Stimulated activated CD4-positive, alpha-beta T cell treated with anti-CD3 and anti-CD28 coated beads, Interleukin-1b, Interleukin-23, amount 100 ng/mL, for 4 hours (primary cell): ENCODE measurements at places on chromosomes 13 and 19.

DNA sequence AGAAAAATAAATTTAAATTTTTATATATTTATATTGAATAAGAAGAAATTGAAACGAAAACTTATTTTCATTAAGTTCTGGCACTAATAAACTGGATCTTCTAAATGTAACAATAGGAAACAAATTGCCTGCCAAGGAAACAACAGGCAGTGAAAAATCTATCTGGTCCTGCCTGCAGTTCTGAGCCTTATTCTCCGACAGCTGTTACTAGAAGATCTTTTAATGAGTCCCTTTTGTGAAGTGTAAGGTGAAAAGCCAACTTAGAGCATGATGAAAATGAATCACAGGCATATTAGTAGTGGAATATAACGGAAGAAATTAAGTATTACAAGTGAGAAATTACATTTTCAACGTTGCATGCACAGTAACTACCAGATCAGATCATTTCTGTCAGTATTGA lies 1002.7 kb upstream of the PCDH20 start:
- no peak for DNase-seq

DNA sequence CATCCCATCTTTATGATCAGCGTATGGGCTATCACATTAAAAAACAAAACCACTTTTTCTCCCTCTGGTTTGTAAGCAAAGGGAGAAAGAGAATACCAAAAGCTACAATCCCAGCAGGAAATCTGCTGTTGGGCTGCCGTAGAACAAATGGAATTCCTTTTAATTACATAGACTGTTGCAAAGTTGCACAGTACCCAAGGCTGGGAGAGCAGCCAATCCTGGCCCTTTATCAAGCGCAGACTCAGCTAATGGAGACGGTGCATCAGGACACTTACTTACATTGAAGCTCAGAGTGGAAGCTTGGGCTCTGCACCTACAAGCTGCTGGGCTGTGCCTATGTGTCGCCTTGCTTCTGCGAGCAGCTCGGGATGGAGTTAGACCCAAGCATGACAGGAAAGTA lies 15.2 kb downstream of the CCNA1 start:
- no peak for DNase-seq

DNA sequence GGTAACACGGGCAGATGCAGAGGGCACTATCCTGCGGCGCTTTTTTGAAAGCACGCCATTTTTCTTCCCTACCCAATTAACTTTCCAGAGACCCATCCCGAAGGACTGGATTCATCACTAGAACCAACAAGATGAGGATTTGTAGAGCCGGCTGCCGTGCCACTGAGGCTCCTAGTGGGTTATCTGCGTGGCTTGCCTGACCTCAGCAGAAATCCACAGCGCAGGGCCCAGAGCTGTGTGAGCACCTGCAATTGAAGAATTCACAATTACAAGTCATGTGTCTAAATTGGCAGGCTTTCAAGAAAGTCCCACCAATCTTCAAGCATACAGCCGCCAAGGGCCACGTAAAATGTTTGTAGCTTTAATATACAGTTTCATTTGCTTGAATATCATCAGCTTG lies 75.5 kb downstream of the ALOX5AP start:
- no peak for DNase-seq

DNA sequence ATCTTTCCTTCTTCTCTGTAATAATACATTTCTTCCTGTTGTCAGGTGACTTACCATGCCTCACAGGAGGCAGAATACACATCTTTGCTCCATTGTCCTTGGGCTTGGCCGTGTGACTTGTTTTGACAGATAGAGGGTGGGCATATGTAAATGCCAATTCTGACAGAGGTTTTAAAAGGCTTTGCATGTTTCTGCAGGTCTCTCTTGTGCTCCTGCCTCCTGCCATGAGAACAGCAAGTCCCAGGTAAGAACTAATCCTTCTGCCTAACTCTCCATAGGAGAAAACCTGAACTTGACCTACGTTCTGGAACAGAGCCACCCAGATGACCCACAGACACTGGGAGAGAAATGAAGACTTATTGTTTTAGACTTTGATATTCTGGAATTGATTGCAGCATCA lies 88.7 kb upstream of the TNFSF11 start:
- DNase-seq: no peak

GRCh38 chr19:3100331-3100730 lies 6.2 kb downstream of the GNA11 start:
- no peak for DNase-seq

GRCh38 chr19:5016268-5016667 lies 47.4 kb downstream of the KDM4B start:
- no peak for DNase-seq

DNA sequence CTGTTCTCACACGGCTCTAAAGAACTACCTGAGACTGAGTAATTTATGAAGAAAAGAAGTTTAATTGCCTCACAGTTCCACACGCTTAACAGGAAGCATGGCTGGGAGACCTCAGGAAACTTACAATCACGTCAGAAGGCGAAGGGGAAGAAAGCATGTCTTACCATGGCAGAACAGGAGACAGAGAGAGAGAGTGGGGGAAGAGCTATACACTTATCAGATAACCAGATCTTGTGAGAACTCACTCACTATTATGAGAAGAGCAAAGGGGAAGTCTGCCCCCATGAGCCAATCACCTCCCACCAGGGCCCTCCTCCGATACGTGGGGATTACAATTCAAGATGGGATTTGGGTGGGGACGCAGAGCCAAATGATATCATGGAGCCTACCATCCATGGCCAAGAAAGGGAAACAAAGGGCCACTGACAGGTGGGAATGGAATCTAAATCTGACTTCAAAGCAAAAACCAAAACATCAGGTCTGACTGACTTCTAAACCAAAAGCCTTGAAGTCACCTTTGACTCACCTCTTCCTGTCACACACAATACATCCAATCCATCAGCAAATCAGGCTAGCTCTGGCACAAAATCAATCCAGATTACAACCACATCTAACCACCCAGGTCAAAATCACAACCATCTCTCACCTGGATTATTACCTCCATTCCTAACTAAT lies 189.7 kb downstream of the ENOX1 start:
- no peak for DNase-seq

DNA sequence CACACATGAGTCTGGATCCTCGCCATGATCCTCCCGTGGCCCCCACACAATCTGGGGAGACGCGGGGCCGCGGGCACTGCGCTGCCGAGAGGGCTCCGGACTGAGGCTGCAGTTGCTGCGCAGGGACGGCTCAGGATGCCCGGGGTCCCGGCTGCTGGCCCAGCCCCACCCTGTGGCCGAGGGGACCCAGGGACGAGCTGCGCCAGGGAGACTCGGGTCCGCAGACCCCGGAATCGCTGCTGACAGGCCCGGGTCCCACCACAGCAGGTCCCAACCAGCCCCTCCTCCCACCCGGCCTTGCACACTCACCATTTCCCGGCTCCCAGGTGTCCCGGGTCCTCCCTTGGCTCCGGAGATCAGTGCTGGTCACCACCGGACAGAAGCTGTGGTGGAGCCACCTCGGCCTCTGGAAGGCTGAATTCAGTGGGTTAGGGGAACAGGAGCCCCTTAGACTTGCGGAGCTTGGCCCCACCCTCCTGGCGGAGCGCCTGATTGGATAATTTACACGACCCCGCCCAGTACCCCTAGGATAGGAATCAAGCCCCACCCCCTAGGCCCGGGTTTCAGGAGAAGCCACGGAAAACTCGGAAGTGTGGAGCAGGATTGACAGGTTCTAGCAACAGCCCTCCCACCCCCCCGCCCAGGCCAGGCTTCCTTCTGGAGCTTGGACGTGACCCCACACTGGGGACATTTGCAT lies 57.4 kb downstream of the ZNF44 start:
- DNase-seq: no peak

DNA sequence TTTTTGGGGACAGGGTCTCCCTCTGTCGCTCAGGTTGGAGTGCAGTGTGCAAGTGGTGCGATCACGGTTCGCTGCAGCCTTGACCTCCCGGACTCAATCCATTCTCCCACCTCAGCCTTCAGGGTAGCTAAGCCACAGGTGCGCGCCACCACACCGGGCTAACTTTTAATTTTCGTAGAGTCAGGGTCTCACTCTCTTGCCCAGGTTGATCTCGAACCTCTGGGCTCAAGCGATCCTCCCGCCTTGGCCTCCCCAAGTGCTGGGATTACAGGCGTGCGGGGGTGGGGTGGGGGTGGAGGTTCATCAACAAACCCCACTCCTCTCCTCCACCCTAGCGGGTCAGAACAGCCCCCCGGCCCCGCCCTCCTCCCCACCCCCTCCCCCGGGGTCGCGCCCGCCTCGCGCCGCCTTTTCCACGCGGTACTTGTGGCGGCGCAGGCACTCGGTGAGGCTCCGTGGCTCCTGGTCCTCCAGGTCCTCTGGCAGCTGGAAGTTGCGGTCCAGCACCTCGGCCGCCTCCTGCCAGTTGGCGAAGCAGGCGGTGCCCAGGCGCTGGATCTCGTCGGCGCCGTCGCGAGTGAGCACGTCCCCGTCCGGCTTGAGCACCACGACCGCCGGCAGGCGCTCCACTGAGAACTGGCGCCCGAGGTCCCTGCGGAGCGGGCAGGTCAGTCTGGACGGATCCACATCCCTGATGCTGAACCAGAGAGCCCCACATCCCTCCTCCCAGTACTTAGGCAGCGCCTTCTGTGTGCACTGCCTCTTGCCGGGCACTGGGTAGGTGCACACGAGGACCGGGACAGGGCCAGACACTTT lies 5.2 kb downstream of the NXNL1 start:
- DNase-seq: no peak

GRCh38 chr19:4115050-4115817 lies 8.7 kb downstream of the MAP2K2 start:
- DNase-seq: peak; percentile 31

- no peak for DNase-seq
These were observed 1139.6 kb upstream of the PCDH9 start for GRCh38 chr13:68369739-68370138.

DNA sequence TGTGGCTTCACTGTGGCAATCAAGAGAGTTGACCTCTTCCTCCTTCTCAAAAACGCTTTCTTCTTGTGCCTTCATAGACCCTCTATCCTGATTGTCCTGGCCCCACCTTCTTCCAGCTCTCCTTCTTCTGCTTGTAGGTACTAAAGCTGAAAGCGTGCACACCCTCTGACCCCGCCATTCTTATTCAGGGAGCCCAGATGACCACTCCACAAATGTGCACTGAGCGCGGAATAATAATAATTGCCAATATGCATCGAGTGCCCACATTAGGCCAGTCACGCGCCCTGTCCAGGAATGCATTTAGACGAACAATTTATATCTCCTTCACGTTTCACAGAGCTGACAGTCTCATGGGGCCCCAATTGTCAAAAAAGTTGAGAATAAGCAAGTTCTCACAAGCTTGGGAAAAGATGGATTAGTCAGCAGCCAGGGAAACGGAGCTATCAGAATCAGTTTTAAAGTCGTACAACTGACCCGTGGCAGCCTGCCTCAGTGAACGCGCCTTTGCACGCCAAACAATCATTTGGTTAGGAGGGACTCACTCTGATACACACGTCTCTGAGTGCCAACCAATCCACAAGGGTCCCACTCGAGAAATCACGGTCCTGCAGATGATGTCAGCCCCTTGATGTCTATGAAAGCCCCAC lies 36.7 kb upstream of the PEG3 start:
- DNase-seq: no peak

DNA sequence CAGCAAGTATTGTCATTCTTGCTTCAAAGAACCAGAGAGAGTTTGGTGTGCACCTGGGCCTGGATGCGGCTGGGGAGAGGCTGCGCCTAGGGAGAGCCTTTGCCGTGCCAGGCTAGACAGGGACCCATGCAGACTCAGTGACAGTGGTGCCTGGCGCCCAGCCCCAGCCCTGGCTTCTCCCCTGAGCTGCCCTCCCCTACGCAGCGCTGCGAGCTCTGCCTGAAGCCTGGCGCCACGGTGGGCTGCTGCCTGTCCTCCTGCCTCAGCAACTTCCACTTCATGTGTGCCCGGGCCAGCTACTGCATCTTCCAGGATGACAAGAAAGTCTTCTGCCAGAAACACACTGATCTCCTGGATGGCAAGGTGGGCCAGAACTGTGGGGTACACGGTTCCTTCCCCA lies 12.0 kb downstream of the KMT2B start:
- no peak for DNase-seq

DNA sequence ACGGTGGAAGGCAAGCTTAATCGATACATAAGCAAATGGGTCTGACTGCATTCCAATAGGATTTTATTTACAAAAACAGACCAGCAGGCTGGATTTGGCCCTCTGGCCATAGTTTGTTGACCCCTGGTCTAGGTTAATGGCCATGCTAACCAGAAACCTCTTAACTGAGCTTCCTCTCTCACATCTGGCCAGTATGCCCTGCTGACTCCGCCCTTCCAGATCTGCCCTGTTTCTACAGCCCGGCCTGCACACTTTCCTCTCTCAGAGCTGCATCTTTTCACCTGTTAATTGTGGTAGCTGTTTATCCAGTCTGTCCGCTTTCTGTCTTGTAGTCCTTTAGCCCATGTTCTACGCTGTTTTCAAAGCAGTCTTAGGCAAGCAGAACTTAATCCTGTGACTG lies 25.6 kb downstream of the EDNRB start:
- DNase-seq: no peak

DNA sequence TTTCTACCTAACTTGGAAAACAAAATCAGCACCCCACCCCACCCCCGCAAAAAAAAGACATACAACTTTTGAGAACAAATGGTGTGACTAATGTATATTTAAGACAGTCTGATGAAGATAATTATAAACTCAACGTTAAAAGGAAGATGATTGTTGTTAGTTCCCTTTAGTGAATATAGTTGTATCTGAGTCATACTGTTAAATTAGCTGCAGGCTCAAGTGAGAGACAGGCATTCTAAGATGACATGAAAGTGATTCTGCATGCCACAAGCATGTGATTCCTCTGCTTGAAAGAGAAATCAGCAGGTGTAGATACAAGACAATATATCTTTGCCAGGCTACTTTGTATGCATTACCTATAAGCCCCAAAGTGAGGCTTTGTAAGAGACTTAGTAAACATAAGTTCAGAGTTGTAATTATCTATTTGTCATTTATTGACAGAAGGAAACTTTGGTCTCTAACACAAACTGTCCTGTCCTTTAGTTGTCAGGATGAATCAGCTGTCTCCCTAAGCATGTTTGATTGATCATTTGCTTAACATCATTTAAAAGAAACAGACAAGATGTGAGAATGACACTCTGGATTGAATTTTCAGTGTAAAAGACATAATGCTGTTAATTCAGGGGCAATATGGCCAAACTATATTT lies 319.4 kb upstream of the HTR2A start:
- DNase-seq: no peak

- no peak for DNase-seq
These were observed 38.7 kb downstream of the BRCA2 start for GRCh38 chr13:32354040-32354439.

DNA sequence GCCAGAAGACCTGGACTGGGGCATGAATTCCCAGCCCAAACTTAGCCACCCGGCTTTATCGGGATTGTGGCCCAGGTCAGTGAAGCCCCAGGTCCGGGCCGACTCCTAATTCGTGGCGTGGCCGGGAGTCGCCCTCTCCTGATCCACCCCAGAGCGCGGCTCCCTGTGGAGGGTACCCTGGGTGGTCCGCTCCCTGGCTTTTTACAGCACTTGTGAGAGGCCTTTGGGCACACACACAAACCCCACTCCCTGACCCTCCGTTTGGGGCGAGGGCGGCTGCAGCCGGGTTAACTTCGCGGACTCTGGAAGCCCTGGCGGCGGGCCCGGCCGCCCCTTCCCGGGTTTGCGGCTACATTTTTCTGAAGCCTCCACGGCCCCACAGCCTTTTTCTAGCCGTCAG lies 56.4 kb downstream of the ZNF568 start:
- DNase-seq: no peak
